ENCODE measurements at places on chromosomes 12 and 14.

DNA sequence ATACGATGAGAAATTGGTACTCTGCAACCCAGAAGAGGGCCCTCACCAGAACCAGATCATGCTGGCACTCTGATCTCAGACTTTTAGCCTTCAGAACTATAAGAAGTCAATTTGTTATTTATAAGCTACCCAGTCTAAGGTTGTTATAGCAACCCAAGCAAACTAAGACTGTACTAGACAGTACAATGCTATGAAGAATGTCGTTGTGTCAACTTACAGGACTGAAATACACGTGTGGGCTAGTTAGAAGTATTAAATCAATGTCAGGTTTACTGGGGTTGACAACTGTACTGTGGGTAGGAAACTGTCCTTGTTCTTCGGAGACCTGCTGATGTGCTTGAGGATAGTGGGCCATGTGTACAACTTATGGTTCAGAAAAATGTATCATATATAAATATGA is 19.7 kb downstream of the DUSP16 start:
- DNase-seq = no peak

- DNase-seq = no peak
Measured at GRCh38 chr14:21219561-21220111, 49.6 kb downstream of the HNRNPC start.

- no peak for DNase-seq
Measured at GRCh38 chr12:49868952-49869815, 26.3 kb upstream of the BCDIN3D start.

DNA sequence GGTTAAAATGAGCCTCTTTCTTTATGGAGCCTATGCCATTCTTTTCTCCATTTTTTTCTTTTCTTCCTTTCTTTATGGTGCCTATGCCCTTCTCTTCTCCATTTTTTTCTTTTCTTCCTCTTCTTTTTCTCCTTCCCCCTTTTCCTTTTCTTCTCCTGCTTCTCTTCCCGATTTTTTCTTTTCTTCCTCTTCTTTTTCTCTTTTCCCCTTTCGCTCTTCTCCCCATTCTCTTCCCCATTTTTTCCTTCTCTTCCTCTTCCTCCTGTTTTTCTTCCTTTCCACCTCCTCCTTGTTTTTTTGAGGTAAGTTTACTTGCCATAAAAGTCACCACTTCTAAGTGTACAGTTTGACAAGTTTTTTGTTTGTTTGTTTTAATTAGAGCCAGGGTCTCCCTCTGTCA is 50.1 kb downstream of the KIAA0586 start:
- DNase-seq = no peak

DNA sequence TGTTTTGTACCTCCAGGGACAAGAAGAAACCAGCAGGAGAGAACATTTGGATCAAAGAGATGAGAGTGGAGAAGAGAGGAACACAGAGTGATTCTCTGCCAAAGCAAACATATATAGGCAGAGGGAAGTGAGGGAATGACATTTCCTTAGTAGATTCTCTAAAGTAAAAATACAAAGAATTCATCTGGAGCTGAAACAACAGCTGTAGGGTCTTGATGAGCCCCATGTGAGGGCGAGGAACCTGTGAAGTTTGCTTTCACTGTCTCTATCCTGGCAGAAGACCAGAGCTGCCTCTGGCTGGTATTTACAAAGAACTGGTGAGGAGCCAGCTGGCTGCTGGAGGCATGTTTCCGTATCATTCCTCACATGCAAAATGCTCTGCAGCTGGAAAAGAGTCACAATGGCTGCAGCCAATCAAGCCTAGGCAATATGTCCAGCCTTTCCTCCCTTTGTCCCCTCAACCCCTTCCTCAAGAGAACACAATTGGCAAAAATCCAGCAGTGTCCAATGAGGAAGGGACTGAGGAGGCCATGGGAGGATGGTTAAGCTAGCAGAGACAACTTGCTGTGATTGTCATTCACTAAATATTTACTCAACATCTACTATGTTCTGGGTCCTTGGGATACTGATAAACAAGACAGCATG is 122.5 kb downstream of the PHLDA1 start:
- no peak for DNase-seq
